ENCODE measurements at places on chromosomes 3 and 15.

GRCh38 chr3:143650120-143650519, 198.1 kb downstream of the SLC9A9 start:
- DNase-seq: no peak

DNA sequence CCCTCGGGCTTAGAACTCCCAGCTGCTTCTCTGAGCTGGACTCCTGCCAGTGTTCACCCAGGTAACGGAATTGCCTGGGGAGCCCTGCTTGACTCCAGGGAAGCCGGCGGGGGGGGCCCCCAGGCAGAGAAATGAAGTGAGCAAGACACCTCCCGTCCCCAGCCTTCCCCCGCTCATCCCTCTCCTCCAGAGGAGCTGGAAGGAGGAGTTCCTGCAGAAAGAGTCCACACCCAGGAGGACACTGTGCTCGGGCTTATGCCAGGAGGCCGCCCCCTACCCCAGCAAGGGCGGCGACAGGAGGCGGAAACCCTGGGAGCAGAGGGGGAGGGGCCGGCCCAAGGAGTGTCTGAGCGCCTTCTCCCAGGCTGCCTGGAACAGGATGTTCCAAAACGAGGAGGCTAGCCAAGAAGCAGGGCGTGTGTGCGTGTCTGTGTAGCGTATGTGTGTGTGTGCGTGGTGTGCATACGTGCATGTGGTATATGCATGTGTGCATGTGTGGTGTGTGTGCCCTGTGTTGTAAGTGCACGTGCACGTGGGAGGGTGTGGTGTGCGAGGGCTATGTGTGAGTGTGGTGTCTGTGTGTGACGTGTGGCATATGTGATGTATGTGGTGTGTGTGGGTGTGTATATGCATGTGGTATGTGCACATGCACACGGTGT, 511.3 kb downstream of the SHQ1 start:
- DNase-seq: peak; percentile 71

GRCh38 chr3:166472015-166472414, 634.8 kb upstream of the BCHE start:
- DNase-seq: no peak

DNA sequence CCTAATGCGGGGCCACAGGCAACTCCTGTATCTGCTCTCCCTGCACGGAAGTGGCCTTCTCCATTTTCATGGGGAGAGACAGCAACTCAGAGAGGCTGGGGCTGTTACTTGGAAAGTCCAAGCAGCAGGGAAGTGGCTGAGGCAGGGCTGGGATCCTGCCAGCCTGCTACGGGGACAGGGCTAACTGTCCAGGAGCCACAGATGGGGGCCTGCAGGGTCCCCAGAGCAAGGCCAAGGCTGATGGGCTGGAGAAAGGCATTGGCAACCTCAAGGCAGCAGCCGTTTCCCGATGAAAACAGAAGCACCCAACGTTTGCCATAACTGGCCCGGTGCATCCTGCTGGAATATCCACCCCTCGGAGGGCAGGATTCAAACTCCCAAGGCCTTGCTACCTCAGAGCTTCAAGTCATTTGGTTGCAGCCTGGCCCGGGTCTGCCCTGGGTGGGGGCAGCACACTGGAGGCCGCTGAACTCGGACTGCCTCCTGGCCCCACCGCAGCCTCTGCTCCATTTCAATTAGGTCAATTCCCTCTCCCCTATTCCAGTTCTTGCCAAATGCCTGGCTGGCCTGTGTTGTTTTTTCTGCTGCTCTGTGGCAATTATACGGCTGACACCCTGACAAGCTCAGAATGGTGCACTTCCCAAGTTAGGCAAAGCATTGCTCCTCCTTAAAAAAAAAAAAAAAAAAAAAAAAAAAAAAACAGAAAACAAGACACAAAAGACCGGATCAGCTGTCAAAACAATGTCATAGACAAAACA, 143.5 kb downstream of the NUP210 start:
- DNase-seq: no peak
